ENCODE measurements at places on chromosomes 3 and 15.
A peak's percentile ranks its signal among the peaks of the same experiment; 100 is the strongest.

- DNase-seq: no peak
These were observed 83.4 kb downstream of the TLE3 start for GRCh38 chr15:70014331-70014730.

GRCh38 chr3:54831112-54831511, 96.7 kb downstream of the LRTM1 start:
- no peak for DNase-seq

DNA sequence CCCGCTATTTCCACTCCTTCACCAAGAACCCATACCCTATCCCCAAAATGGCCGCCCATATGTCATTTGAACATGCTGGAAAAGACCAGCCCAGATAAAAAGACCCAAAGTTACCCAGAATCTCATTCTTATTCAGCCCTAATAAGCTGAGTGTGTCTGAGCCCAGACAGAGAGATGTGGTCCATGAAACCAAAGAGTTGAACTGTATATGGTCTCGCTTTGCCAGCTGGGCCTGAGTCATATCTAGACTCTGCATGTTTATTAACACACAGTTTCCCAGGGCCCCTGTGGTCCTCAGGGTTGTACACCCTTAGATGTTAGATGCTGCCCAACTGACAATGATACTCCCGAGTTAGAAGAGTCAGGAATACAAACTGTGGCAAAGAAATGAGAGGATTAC, 201.9 kb upstream of the STRIT1 start:
- peak; percentile 32 for DNase-seq

- no peak for DNase-seq
These were observed 365.7 kb downstream of the EDEM1 start for GRCh38 chr3:5553203-5553602.

- DNase-seq: no peak
These were observed 6.0 kb downstream of the GABRR3 start for GRCh38 chr3:98029083-98029482.

GRCh38 chr15:44298878-44299277, 10.4 kb downstream of the GOLM2 start:
- DNase-seq: no peak

DNA sequence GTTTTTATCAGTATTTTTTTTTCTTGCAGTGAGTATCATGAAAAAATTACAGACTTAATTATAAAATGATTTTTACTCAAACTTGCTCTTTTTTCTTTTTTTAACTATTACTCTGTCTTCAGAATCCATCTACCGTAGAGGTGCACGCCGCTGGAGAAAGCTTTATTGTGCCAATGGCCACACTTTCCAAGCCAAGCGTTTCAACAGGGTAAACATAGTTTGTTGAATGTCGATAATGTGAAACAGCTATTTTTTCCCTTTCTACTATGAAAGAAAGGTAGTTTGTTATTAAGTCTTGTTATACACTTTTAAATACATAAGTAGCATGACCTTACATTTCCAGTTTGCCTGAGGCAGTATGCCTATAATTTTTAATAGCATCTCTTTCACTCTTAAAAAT, 45.6 kb downstream of the PRKCI start:
- no peak for DNase-seq

DNA sequence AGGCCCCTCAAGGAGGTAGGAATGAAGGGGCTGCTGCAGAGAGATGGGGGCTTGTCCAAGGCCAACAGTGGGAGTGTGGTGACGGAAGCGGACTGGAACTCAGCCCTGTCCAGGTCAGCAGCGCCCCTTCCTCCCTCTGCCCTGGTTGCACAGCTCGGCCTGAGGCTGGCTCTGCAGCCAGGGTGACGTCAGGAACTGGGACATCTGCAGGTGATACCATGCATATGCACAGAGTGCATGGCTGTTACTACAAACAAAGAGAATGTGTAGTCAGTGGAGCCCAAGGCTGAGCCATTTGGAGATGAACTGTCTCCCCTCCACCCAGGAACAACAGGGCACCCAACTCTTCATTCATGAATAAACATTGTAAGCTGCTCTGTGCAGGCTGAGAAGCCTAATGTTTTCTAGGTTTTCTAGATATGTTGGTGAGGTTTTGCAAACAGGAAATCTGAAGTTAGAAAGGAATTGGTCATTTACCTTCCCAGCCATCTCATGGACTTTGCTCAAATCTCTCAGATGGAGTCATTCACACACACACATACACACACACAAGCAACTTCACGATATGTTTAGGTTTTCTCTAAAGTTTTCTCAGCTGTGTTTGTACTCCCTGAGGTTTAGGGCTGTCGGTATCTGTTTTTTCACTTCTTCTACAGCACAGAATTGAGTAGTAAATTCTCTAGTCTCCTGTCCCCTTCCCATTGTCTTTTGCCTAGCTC, 117.2 kb downstream of the TLE3 start:
- no peak for DNase-seq

DNA sequence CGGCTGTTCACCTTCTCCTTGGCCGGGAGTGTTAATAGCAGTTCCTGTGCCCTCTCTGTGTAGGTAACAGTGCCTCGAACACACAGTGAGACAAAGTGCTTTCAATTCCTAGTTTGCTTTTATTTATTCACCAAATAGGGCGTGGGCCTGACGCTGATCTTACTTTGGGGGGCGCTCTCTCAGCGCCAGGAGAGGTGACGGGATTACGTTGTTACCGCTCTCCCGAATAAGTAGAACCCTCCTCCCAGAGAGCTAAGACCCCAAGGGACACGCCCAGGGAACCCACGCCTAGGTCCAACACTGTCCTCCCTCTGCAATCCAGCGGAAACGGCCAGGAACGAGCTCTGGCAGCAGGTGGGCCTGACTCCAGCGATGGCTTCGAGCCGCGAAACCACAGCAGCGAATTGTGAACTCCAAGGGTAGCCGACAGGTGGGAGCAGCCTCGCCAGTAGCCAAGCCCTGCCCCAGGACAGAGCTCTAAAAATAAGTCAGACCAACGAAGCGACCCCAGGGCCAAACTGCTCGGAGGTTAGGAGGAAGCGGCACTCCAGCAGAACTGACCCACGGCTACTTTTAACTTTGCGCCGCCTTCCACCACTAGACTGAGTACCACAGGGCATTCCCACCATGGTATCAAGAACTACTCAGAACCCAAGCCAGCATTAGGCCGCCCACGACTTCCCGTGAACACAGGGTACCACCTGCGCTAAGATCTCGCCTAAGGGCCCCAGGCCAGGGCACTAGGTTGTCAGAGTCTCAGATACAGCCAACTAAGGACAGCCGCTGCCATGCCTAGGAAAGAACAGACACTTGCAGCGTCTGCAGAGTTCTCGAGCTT, 1.6 kb upstream of the SIN3A start:
- peak; percentile 34 for DNase-seq

GRCh38 chr15:51234176-51234927, 104.0 kb downstream of the CYP19A1 start:
- DNase-seq: peak; percentile 44

- DNase-seq: no peak
These were observed 8.0 kb upstream of the CCDC33 start for GRCh38 chr15:74227968-74228722.

DNA sequence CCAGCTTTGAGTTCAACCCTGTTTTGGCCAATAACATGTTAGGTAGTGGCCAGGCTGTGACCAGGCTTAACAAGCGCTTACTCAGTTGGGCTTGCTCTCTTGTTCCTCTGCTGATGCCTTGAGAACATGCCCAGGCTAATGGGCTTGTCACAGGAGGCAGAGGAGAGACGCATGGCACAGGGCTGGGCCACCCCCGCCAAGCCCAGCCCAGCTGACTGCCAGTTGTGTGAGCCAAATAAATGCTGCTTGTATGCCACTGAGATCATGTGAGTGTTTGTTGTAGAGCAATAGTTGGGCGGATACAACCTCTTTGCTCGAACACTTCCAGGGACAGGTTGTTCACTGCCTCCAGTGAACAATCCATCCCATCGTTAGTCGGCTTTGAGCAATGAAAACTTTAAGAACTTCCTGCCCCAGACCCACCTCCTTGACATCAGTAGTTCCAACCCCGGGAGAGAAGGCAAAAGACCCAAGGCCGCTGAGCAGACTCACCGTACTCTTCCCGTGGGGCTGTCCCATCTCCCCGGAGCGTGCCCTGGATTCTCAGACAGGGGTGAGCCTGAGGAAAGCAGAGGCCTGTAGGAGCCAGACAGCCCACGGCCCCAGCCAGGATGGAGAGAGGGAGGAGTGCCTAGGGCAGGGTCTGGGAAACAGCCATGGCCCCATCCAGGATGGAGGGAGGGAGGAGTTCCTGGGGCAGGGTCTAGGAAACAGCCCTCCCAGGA, 4.1 kb downstream of the PLA2G4F start:
- no peak for DNase-seq

GRCh38 chr3:128546646-128547045, 53.6 kb upstream of the GATA2 start:
- no peak for DNase-seq

DNA sequence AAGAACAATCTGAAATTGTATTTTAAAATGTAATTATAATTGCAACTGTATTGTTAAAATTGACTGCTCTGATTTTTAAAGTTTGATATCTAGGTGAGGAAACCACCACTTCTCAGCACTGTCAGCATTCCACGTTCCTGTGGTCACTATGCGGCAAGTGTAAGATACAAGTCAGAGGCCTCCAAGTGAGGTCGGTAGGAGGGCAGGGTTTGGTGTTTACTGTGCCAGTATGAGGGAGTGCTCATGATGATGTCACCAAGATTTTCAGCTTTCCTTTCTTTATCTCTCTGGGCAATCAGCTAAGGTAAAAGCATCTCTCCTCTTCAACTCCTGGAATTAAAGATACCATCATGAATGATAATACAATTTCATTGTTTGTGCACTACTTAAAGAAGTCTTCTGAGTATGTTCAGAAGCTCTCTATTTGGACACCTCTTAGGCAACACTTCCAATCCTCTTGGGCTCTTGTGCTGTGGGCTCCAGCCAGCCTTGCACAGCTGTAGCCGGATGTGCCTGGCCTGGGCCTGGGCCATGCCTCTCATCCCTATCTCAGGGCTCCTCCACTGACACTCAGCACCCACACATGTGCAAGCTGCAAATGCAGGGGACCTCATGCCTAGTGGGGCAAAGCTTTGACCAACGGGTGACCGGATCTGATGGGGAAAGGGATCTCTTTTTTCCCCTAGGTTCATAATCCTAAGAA, 42.9 kb downstream of the CCR3 start:
- DNase-seq: no peak

DNA sequence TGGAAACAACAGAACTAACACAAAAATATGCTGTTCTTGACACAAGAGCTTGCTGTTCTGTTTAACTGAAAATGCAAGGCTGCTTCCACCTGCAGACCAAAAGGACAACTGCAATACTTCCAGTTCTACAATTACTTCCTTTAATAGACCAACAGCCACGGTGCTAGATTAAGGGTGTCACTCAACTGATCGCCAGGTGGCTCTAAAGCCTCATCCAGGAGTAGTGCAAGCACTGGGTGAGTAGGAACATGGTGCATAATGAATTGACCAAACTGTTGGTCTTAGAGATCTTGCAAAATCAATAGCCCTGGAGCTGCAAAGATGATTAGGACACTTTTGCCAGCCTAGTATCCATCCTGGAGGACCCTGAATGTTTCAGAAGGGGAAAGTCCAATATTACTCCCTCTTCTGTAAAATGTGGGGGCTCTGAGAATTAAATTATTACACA, 3.6 kb upstream of the CLDN16 start:
- DNase-seq: peak; percentile 39

GRCh38 chr3:67291287-67292252, 293.5 kb downstream of the KBTBD8 start:
- no peak for DNase-seq

DNA sequence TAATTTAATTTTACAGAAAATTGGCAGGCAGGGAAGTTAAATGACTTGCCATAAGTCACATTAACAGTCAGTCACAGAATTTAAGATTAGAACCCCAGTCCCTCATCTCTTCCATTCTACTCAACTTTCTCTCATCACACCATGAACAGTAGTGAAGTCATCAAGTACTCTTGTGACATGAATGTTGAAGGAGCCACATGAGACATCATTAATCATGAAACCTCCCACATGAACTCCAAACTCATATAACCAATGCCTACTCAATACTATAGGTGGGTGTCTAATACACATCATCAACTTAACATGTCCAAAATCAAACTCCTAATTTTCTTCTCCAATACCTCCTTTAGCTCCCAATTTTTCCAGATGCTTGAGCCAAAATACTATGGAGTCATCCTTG, 19.5 kb downstream of the PHC3 start:
- DNase-seq: no peak

DNA sequence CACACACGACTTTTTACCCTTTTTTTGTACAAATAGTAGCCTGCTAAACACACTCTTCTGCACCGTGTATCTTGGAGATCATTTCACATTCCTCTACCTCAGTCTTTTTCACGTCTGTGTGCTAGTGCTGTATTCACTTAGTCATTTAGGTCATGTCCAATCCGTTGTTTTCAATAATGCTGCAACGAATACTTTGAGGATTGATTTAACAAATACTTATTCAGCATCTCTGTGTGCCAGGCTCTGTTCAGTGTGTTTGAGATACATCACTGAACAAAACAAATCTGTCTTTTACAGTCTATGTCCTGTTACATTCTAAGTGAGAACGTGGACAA, 882 bp downstream of the JMJD7 start:
- DNase-seq: no peak

GRCh38 chr15:78177447-78177873, 28.3 kb downstream of the IDH3A start:
- peak; percentile 26 for DNase-seq

DNA sequence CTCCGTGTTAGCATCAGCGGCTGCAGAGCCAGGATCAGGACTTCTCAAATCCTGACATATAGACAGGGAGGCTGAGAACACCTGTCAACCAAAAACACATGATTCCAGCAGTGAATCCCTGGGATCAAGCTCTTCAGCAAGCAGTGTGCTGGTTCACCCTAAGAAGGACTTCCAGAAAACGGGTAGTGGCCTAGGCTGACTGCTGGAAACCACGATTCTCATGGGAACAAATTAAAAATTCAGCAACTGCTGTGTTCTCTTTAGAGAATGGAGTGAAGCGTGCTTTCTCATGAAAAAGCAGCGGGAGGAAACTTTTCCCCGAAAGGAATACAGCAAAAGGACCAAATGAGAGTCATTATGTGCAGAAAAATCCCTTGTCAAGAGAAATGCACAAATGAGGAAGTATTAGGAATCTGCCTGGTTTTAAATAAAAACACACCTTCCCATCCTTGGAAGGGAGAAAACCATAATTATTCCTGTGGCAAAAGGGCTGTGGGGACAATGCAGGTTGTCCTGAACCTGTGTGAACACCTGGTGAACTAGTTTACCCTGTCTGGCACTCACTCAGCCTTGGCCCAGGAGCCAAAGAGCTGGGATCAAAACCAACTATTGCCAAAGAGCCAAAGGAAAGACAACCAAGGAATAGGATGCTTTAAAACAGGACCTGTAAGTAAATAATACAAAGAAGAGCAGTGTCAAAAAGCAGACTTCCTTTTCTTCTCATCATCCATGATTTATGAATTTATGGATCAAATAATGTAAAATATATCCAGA, 13.4 kb downstream of the IL12A start:
- DNase-seq: peak; percentile 25

DNA sequence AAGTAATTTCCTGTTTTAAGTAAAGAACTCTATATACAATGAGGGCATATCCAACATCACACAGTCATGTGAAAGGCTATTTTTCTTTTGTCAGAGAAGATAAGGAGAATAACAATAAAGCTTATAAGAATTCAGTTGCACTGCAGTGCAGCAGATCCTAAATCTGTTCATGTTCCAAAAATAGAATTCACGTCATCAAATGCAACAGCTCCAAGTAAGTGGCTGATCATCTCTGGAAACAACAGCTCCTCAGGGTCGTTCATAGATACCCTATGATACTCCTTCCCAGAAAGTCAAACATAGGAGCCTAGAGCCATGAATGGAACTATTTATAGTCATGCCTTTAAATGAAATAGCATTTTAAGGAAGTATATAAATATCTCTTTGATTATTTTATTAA, 100.2 kb downstream of the FMN1 start:
- peak; percentile 74 for DNase-seq

GRCh38 chr3:126347543-126348161, 9.6 kb downstream of the KLF15 start:
- DNase-seq: no peak

Measured in fibroblast of skin of back (primary cell).